Neural cell (in vitro differentiated cells): ENCODE measurements at places on chromosomes 16 and 17. TPM values are rescaled to one million over a fixed set of nuclear protein-coding genes. Genes with fewer than 3 reads are reported as not detected.

C17orf100 gene
- polyA plus RNA-seq = 10.3 and 12.4 TPM in 2 replicates

LITAFD gene
- not detected in 2 replicates for polyA plus RNA-seq

CMIP gene
- 15.1 and 20.0 TPM in 2 replicates for polyA plus RNA-seq

TMEM238L gene
- not detected in 2 replicates for polyA plus RNA-seq

PLEKHG4 gene
- polyA plus RNA-seq = 0.28 and 1.3 TPM in 2 replicates

BICDL2 gene
- 0.37 TPM in 1 of 2 replicates, not detected in the other for polyA plus RNA-seq

ZNF768 gene
- 54.4 and 56.5 TPM in 2 replicates for polyA plus RNA-seq
